ENCODE measurements at places on chromosomes 3 and 15. TPM values are rescaled to one million over a fixed set of nuclear protein-coding genes. Genes with fewer than 3 reads are reported as not detected.

GRCh38 chr3:48696601-48697000 lies 10.9 kb upstream of the NCKIPSD start:
- no peak overlapping the region for H3K4me3 ChIP-seq
- peak overlapping the region; percentile 5 for H3K27ac ChIP-seq
- DNase-seq: no peak
- no peaks in the 10 kb centered on the region for H3K27me3 ChIP-seq
- peaks cover 26% of the 10 kb centered on the region for H3K4me1 ChIP-seq
- peaks cover 27% of the 10 kb centered on the region for H3K36me3 ChIP-seq

DNA sequence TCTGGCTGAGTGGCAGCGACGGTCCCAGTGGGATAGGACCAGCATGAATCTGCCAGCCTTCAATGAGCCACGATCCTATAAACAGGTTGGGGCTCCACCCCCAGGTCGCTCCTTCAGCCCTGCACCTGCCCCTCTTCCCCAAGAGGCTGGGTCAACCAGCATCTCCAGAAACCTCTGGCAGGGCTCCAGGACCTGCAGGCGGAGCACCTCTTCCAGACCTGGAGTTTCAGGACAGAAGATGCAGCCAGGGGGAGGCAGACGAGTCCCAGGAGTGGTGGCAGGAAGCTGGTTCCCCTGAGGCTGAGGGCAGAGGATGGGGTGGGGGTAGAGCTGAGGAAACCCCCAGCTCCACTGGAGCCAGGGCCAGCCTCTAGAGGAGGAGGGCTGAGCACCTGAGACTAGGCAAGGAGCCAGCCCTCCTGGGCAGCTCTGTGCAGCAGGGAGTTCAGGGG lies at the start of gene PLA2G4D:
Gene PLA2G4D (minus strand): TSS at position 51 of the 452 bp plus-strand sequence. CDS start 103 bp downstream, outside the sequence.
- no peaks in the 10 kb centered on the region for H3K4me1 ChIP-seq
- no peak within 1 kb of the TSS for H3K4me3 ChIP-seq
- no peak for DNase-seq
- H3K27ac ChIP-seq: no peak within 1 kb of the TSS

DNA sequence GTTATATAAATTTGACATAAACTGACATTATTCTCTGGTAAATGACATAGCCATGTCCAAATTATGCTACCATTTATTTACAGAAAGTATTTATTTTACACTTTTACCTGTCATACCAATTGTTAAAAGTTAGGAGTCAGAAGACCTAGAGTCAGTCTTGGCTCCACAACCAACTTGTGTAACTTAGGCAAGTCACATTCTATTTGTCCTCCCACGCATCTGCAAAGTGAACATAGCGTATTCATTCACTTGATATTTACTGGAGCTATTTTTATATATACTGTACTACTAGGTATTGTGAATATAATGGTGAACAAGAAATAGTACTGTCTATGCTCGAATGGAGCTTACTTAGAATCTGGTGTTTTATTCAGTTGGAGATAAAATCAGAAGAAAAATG lies 78.7 kb downstream of the ZNF280D start:
- H3K27me3 ChIP-seq: no peaks in the 10 kb centered on the region
- peaks cover 2% of the 10 kb centered on the region for H3K4me1 ChIP-seq
- H3K27ac ChIP-seq: no peak overlapping the region
- no peak overlapping the region for H3K4me3 ChIP-seq
- no peak for DNase-seq

DNA sequence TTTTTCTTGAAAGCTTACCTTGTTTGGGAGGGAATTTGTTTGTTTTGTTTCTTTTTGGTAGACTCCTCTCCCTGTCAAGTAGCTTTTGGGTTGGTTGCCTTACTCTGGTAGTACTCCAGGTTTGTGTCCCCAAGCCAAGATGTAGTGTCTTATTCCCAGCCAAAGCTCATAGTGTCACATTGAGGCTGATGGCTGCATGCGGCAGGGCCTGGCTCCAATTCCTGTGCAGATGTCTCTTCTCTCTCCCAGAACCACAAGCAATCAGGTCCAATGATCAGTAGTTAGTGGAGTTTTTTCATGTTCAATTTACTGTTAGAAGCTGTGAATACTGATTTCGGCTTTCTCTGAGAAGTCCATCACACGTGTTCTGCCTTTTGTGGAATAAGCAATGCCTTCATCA lies 221.1 kb upstream of the THBS1 start:
- H3K36me3 ChIP-seq: no peaks in the 10 kb centered on the region
- no peak overlapping the region for H3K27ac ChIP-seq
- no peak for DNase-seq
- no peaks in the 10 kb centered on the region for H3K4me1 ChIP-seq
- no peak overlapping the region for H3K4me3 ChIP-seq
- peaks cover 2% of the 10 kb centered on the region for H3K27me3 ChIP-seq

DNA sequence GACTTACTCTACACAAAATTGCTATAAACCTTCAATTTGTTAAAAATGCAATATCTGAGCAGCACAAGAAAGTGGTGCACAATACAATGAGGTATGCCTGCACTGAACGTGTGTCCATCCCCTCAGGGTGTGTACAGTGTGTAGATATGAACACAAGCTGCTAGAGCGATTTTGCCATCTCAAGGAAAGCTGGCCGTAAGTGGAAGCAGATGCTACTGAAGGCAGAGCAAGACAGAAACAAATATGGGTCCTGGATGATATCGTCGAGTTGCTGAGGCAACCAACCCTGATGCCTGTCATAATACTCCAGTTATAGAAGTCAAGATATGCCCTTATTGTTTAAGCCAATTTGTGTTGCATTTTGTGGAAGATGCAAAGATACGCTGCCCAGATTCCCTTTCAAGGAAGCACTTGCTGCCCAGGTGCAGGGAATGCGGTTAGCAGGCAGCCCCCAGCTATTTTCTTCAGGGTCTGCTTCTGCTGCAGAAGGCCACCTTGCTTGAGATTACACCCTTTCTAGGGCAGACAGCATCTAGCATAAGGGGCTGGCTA lies 25.8 kb upstream of the EHHADH start:
- no peak overlapping the region for H3K27ac ChIP-seq
- peaks cover 10% of the 10 kb centered on the region for H3K27me3 ChIP-seq
- no peak overlapping the region for H3K4me3 ChIP-seq
- H3K4me1 ChIP-seq: peaks cover 13% of the 10 kb centered on the region
- DNase-seq: no peak
- H3K36me3 ChIP-seq: no peaks in the 10 kb centered on the region

GRCh38 chr15:95111969-95112368 lies 880.6 kb downstream of the MCTP2 start:
- H3K4me3 ChIP-seq: no peak overlapping the region
- DNase-seq: no peak
- no peaks in the 10 kb centered on the region for H3K4me1 ChIP-seq
- no peaks in the 10 kb centered on the region for H3K36me3 ChIP-seq
- H3K27ac ChIP-seq: no peak overlapping the region

GRCh38 chr3:75042941-75043340 lies 428.5 kb upstream of the CNTN3 start:
- no peaks in the 10 kb centered on the region for H3K27me3 ChIP-seq
- H3K4me1 ChIP-seq: no peaks in the 10 kb centered on the region
- no peak for DNase-seq
- H3K27ac ChIP-seq: no peak overlapping the region
- no peak overlapping the region for H3K4me3 ChIP-seq

The LRRC34 gene
- 6.6 TPM for total RNA-seq

The TEX55 gene
- not detected for total RNA-seq

The PRKCD gene
- total RNA-seq: 18.7 TPM

The HGD gene
- total RNA-seq: 0.78 TPM

The CCDC54 gene
- total RNA-seq: not detected

The GASK1A gene
- not detected for total RNA-seq
